ENCODE measurements at places on chromosomes 13 and 19. TPM values are rescaled to one million over a fixed set of nuclear protein-coding genes. Genes with fewer than 3 reads are reported as not detected.
A peak's percentile ranks its signal among the peaks of the same experiment; 100 is the strongest.

GRCh38 chr19:40147338-40147692 is 43.9 kb upstream of the MAP3K10 start:
- DNase-seq: no peak

C2CD4C gene
- not detected for total RNA-seq

DNA sequence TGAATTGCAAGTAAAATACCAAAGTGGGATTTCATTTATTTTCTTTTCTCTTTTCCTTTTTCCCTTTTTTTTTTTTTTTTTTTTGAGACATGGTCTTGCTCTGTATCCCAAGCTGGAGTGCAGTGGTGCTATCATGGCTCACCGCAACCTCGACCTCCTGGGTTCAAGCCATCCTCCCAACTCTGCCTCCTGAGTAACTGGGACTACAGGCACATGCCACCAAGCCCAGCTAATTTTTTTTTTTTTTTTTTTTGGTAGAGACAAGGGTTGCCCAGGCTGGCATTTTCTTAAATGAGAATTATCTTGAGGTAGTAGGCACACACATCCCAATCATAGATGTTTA is 68.5 kb upstream of the GPR183 start:
- DNase-seq: no peak

- no peak for DNase-seq
These were observed 151.9 kb downstream of the COL4A1 start for GRCh38 chr13:110155072-110155471.

DIRAS1 gene
- total RNA-seq: 0.18 TPM

DNA sequence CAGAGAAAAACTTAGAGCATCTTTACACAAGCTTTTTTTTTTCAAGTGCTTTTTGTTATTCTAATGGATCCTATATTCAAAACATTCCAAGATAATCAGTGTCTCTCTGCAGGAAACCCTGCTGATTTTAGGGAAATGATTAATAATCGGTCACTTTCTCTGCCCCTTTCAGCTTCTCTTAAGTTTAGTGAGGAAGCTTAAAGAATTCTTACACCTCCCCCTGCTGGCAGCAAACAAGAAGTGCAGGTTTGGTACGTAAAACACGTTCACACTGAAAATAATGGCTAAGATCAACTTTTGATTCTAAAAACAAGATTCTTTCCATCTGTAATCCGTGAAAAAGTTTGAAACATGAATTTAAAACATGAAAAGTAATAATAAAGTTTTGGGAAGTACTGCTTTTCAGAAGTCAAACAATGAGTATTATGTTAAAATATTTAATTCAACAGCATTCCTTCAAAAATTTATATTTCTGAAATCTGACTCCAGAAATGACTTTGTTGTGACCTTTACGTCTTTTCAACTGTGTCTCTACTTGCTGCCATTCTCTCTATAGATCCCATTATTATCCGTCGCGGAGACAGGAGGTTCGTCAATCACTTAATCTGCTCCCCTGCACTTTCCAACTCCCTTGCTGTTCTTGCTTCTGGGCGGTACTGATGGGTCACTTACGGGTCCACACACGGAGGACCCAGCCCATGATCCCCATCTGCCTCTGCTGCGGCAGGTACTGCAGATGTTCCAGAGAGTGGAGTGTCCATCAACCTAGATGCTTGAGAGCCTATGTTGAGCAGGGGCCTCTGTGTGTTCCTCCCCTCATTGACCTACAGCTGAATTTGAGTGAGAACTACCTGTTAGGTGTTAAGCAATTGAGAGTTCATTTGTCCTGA is 203.1 kb upstream of the EDNRB start:
- DNase-seq: peak; percentile 28

SLC17A7 gene
- 0.08 TPM for total RNA-seq

NOVA2 gene
- 0.44 TPM for total RNA-seq

DNA sequence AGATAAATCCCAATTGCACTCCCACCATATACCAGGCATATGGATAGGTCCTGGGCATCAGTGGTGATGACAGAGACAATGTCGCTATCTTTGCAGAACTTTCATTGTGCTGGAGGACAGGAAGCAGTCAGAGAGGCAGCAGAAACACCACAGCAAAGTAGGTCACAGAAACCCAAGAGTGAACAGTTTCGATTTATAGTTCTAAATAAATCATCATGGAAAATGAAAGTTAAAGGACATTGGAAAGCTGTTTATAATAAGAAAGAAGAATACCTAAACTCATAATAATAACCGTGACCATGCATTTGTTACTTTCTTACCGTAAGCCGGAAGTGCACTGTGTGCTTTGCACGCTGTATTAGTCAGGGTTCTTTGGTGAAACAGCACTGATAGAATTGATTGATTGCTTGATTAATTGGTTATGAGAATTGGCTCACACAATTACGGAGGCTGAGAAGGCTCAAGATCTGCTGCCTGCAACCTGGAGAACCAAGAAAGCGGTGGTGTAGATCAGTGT is 38.9 kb downstream of the ALOX5AP start:
- no peak for DNase-seq

- DNase-seq: no peak
These were observed 110.3 kb downstream of the NHLRC3 start for GRCh38 chr13:39148513-39148961.

ACP5 gene
- 43.6 TPM for total RNA-seq

- no peak for DNase-seq
These were observed 14.2 kb downstream of the KCTD15 start for GRCh38 chr19:33810821-33811220.

DNA sequence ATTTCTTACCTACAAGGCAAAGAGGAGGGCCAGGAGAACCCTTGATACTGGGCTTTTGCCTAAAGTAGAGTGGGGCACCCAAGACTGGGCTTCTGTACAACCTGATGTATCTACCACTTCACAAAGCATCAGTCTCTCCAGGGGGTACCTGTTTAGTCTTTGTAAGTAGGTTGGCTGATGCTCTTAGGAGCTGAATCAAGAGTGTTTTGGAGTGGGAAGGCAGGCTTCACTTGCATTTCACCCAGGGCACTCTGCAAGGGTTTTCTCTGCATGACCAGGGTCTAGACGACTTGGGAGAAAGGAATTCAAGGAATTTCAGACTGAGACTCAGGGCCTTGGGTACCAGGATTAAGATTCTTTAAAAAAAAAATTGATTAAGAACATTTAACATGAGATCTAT is 361.5 kb downstream of the RFC3 start:
- DNase-seq: no peak

DNA sequence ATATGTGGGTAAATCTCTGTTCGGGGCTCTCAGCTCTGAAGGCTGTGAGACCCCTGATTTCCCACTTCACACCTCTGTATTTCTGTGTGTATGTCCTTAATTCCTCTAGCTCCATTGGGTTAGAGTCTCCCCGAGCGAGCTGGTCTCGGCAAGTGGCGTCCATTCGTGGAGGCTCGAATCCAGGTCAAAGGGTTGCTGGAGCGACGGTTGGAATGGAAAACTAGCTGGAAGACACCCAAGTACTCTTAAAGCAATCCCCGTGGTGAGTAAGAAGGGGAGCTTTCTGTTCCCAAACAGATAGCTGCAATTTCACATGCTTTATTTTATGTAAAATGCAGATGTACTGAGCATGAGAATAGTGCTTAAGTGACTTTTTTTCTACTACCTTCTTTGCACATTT is 277.5 kb upstream of the SGCG start:
- DNase-seq: no peak

DNA sequence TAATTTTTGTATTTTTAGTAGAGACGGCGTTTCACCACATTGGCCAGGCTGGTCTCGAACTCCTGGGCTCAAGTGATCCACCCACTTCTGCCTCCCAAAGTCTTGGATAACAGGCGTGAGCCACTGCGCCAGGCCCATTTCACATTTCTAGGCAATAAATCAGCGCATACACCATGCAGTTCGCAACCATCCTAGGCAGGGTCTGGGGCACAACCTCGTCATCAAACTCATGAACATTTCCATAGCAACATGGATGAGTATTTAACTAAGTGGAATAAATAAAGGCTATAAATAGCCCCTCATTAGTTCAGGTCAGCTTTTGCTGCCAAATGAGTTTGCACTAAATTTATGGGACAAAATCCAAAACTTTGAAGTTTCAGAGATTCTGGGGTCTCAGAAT is 8.2 kb downstream of the MEIS3 start:
- no peak for DNase-seq

DNA sequence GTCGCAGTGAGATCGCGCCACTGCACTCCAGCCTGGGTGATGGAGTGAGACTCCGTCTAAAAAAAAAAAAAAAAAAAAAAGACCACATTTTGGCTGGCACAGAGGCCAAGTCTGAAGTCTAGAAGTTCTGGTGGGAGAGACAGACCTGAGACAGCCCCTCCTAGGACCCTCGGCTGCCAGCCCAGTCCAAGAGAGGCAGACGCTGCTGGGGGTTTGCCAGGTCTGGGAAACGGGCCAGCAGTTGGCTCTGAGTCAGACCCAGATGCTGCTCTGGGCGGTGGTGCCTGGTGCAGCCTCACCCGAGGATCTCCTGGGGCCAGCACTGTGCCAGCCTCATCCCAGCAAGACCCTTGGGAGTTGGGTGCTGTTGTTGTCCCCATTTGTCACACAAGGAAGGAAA is 5.8 kb downstream of the FCHO1 start:
- DNase-seq: no peak

DNA sequence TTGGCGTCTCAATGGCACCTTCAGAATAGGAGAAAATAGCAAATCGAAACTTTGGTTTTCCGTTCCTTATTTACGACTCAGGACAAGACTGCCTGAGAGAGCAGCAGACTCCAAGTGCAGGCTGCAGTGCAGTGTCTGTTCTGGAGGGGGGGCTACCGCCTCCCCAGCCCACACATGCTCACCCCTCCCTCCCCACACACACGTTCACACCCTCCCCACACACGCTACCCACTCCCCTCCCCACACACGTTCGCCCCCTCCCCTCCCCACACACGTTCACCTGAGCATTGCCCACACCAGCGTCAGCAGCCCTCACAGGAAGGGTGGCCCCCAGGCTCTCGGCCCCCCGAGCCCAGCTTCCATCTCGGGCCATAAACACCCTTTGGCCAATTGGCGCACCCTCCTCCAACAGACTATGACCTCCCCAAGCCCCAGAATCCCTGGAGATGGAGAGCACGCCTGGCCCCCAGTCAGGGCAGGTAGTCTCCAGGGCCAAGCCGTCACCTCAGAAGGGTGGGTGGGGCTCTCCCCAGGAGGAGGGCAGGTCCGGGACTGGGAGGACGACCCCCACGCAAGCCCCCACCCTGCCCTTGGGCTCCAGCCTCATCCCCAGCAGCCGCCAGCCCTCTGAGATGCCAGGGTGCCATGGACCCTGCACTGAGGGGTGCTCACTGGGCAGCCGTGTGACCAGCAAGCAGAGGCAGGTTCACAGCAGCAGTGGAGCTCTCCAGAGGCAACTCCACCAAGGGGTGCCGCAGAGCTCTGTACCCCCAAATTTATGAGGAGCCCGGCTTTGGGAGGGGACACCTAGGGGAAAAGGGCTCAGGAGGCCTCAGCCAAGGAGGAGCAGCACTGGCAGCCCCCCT is 27.5 kb downstream of the RASA3 start:
- DNase-seq: no peak

- no peak for DNase-seq
These were observed 58.0 kb downstream of the USPL1 start for GRCh38 chr13:30675717-30676116.

- DNase-seq: no peak
These were observed 264.6 kb downstream of the NHLRC3 start for GRCh38 chr13:39302820-39303219.

R3HDM4 gene
- 54.5 TPM for total RNA-seq

DNA sequence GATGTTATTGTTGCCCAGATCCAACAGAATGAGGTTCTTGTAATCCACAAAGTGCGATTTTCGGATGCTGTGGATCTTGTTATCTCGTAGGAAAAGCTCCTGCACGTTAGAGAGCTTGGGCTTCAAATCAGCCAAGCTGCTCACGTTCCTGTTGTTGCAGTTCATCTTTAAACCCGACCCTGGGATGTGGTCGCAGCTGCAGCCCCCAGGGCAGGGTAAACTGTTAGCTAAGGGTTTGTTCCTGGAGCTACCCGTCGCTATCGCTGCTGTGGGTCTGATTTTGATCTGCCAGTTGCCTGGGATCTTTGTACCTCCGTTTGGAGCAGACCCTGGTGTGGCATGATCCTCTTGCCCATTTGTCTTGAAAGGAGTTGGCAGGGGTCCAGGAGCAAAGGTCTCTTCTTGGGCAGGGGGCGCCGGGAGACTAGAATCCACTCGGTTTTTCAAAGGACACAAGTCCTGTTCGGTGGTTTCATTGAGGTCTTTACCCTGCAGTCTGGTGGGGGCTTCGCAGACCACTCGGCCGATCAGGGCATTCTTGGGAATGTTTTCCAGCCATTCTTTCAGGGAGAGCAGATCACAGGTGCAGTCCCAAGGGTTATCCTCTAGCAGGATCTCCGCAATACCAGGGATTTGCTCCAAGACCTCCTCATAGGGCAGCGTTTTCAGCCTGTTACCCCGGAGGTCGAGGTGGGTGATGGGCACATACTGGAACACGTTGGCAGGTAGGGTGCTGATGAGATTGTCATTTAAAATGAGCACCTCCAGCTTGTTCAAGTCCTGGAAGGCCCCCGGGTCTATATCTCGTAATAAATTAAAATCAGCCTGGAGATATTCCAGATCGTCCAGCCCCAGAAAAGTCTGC is 1.8 kb downstream of the SLITRK1 start:
- no peak for DNase-seq

- no peak for DNase-seq
These were observed 329.8 kb upstream of the GPC6 start for GRCh38 chr13:92896842-92897241.

DNA sequence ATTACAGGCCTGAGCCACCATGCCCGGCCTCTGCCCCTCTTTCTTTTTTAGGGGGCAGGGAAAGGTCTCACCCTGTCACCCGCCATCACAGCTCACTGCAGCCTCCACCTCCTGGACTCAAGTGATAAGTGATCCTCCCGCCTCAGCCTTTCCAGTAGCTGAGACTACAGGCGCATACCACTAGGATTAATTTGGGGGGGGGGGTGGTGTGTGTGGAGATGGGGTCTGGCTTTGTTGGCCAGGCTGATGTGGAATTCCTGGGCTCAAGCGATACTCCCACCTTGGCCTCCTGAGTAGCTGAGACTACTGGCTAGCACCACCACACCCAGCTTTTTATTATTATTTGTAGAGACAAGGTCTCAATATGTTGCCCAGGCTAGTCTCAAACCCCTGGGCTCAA is 4.2 kb downstream of the APOE start:
- no peak for DNase-seq

CABP5 gene
- total RNA-seq: not detected

All from GM12878 (cell line).